ENCODE measurements at places on chromosomes 6 and 20.

GRCh38 chr6:156933201-156934068, 156.3 kb downstream of the ARID1B start:
- DNase-seq = no peak

- DNase-seq = no peak
These were observed 881.1 kb downstream of the EPHA7 start for GRCh38 chr6:92538275-92538674.

DNA sequence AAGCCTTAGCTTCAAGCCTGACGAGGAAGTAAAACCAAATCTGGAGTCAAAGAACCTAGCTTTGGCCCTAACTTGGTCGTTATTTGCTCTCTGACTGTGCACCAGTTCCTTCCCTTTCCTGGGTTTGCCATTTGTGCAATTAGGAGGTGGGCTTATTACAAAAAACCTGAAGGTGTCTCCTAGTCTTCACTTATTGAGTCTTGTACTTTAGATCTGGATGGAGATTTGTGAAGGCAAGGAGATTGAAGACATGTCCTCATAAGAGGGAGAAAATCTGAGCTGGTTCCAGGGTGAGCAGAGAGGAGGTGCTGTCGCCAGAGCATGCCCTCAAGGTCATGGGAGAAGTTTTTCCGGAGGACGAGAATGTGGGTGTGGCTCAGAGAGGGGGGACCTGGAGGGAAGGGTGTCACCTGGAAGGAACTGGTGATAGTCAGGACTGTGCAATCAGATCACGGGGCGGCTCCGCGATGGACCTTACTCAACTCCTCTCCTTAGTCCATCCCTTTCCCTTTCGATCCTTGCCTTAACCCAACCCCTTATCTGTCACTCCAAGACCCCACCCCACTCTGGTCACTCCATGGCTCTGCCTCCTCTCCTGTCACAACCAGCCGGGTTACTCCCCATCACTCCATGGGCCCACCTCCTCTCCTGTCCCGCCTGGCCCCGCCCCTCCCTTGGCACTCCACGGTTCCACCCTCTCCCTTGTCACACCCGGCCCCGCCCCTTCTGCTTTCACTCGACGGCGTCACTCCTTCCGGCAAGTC, 588 bp upstream of the ACSS2 start:
- no peak for DNase-seq

DNA sequence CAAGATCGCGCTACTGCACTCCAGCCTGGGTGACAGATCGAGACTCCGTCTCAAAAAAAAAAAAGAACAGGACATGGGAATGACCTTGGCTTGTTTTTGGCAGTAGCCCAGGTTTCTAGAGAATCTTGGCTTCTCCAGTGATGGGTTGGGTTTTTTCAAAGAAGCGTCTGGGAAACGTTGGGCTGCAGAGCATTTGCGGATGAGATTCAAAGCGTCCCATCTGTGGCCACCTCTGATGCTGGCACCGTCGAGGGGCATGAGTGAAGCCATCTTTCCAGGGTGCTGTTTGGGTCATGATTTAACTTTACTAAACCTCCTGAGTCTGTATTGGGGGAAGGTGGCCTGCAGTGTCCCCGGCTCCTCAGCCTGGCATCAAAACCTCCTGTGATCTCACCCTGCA, 43.2 kb upstream of the SRF start:
- no peak for DNase-seq

DNA sequence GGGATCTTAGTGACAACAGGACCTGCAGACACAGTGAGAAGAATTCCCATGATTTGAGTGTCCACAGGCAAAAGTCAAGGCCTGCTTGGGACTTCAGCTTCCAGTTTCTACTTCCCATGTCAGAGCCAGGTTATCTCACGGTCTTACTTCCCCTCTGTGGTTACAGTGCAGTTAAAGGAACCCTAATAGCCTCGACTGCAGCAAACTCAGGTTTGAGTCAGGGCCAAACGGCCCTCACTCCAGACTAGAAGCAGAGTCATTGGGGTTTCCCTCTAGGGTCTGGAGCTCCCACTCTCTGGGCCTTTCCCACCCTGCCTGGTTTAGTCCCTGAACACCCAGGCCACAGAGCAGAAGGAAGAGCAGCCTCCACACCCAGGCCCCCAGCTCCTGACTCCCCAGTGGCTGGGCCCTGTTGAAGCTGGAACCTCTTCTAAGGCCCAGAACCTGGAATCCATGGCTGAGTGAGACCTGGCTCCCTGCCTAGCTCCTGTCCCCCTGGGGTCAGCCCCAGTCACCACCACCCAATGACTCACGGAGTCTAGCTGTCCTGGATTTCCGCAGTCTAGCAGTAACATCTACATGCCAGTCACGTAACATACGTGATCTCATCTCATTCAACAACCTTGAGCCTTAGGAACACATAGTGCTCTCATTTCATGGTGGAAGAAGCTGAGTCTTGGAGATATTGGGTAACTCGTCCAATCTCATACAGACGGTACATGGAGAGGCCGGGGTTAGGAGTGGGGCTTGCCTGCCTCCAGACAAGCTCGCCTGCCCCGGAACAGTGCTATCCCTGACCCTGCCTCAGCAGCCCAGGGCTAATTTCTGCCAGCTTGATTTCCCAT, 9.2 kb upstream of the GHRH start:
- DNase-seq = no peak

DNA sequence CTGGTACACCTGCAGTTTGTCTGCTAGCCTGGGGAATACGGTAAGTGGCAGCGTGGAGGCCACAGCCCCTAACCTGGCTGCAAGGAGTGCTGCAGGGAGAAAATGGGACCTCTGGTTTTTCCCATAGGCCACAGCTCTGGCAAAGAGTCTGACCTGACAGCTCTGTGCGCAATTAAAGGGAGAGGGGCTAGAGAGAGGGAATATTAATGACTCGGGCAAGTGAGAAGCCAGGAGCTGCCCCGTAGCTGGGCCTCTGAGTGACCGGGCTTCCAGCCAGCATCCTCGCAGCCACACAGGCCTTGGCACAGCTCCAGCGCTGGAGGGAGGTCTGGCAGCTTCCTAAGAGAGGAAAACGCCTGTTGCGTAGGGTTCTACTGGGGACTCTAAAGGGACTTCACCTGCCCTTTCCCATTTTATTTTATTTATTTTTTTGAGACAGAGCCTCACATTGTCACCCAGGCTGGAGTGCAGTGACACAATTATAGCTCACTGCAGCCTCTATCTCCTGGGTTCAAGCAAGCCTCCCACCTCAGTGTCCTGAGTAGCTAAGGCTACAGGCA, 18.2 kb upstream of the OCSTAMP start:
- no peak for DNase-seq

DNA sequence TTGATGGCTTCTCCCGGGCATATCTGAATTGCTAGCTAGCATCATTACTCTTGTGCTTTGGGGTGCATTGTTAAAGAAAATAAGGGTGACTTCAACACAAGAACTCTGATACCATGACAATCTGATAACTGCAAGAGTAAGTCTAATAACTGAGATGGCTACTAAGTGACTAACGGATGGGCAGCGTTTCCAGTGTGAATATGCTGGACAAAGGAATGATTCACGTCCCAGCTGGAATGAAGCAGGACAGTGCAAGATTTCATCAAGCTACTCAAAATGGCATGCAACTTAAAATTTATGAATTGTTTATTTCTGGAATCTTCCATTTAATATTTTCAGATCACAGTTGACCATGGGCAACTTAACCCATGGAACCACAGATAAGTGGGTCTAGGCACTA, 31.7 kb downstream of the MOXD1 start:
- DNase-seq = no peak

DNA sequence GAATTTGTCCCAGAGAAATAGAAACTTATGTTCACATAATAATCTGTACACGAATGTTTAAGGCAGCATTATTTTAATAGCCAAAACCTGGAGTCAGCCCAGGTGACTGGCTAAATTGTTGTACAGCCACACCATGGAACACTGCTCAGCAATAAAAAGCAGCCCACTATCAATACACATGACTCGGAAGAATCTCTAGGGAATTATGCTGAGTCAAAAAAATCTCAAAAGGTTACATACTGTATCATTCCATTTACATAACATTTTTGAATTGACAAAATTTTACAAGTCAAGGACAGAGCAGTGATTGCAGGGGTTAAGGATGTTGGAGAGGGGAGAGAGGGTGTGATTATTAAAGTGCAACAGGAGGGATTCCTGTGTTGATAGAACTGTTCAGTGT, 163.4 kb downstream of the UBE3D start:
- no peak for DNase-seq

- no peak for DNase-seq
These were observed 112.4 kb upstream of the ZNF217 start for GRCh38 chr20:53706008-53706465.

- no peak for DNase-seq
These were observed 10.9 kb upstream of the MYB start for GRCh38 chr6:135170238-135170637.

DNA sequence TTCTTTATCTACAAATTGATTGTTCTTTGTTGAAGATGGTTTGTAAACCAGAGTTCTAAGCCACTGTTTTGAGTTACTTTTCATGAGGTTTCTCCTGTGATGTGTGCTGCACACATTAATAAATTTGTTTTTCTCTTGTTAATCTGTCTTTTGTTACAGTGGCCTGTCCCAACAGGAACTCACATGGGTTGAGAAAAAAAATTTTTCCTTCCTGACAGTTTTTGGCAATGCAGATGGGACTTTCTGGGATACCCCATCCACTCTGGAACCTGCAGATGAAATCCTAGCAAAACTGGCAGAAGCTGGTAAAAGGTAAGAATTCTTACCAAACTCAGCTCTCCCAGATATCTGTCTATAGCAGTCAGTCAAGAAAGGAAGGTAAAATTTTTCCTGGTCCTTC, 88.1 kb downstream of the CEP162 start:
- DNase-seq = no peak

DNA sequence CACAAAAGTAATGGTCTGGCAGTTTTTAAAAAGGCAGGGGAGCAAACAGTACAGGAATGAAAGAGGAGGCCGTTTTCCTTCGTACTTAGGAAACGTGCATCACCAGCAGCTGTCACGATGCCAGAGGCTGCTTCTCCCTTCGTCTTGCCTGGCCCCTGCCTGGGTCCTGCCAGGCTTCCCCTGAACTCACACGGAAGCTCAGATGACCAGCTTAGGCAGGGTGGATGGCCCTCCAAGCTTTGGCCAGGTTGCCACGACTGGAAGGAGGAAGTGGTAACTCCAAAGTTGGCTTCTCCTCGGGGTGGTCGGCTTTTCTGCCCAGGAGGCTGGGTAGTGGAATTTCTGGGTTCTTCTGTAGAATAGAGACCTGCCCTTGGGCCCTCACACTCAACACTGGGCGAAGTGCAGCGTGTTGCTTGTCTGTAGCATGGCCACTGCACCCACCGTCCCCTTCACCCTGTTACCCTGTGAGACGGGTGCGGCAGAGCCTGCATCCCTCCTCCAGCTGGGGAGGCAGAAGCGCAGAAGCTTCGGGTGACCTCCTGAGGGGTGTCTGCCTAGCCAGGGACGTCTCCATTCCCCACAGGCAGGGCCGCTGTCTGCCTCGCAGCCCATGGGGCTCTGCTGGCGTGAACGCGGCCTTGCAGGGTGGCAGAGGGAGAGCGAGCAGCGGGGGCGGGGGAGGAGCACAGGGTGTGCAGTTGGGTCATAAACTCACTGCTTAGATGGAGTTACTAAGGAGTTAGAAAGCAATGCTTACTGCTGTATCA, 18.4 kb upstream of the RBM38 start:
- DNase-seq = no peak

GRCh38 chr20:58584881-58585752, 66.0 kb upstream of the STX16 start:
- DNase-seq = no peak

DNA sequence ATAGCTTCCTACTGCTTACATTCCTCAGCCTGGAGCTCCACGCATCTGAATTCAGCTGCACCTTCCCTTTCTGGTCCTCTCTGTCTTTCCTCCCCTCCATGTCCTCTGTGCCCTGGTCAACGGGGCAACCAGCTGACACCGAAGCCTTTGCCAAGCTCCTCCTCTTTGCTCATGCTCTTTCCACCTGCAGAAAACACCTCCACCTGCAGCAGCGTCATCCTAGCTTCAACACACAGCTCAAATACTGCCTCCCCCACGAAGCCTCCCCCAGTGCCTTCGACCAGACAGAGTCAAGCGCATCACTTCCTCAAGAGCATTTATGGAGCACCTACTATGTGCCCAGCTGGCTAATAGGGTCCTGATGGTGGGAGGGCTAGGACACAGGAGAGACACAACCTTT, 9.2 kb downstream of the CDH22 start:
- no peak for DNase-seq

DNA sequence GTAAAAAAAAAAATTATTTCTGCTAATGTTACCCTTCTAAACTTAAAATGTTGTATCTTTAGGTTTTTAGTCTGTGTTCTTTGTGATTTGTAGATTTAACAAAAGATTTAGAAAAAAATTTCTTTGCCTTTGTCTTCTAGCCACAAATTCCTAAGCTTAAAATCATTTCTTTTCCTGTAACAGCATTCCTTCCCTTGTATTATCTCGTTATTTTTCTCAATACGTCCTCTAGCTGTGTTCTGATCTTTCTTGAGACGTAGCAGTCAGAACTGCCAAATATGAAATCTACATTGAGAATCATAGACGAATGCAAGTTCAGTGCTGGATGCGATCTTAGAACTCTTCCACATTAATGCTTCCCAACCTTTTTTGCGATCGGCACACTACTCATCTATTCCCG, 283.1 kb downstream of the UTRN start:
- no peak for DNase-seq

DNA sequence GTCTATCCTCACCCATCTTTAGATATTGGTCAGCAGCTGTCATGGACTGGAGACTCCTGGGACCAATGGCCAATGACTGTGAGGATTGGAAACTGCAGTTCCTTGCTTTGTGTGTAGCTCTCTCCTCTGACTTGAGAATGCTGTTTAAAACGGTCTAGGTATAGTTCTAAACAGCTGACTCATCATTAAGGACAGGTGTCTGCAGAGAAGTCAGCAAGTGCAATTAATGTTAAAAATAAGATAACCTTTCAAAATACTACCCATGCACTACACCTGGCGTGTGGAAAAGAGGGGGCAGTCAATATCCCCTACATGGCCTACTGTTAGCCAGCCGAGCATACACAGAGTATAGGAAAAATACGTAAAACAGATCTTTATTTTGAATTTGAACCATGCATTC, 115.4 kb upstream of the TAB2 start:
- DNase-seq = no peak

DNA sequence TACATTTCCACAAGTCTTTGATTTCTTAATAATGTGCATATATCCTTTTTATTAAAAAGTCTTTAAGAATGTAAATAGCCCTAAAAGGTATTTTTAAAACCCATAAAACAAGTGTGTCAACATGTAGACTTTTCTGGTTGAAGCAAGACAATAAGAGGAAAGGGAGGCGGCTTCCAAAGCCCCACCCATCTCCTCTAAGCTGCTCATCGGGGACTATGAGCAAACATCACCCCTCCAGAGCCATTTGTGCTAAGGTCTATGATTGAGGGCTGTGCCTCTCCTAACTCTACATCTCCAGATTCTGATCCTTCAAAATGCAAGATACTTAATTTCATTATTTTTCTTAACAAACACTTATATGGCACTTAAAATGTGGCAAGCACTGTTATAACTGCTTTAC, 2.5 kb upstream of the NAA20 start:
- DNase-seq = no peak

Data from stimulated activated CD8-positive, alpha-beta memory T cell treated with anti-CD3 and anti-CD28 coated beads, Interleukin-12 subunit alpha, Interleukin-12 subunit beta, amount 100 ng/mL, for 1 hour (primary cell).